NCI-H146 (cell line): ENCODE measurements at places on chromosomes 6 and 20.

- DNase-seq: no peak
Measured at GRCh38 chr6:53938810-53939209, 144.0 kb downstream of the LRRC1 start.

- DNase-seq: no peak
Measured at GRCh38 chr20:37810027-37810426, 92.9 kb upstream of the VSTM2L start.

GRCh38 chr20:44176833-44177534, 10.0 kb downstream of the JPH2 start:
- no peak for DNase-seq

- DNase-seq: no peak
Measured at GRCh38 chr6:137820952-137821351, 46.1 kb upstream of the TNFAIP3 start.

- no peak for DNase-seq
Measured at GRCh38 chr20:63117661-63118302, 98.1 kb downstream of the YTHDF1 start.

DNA sequence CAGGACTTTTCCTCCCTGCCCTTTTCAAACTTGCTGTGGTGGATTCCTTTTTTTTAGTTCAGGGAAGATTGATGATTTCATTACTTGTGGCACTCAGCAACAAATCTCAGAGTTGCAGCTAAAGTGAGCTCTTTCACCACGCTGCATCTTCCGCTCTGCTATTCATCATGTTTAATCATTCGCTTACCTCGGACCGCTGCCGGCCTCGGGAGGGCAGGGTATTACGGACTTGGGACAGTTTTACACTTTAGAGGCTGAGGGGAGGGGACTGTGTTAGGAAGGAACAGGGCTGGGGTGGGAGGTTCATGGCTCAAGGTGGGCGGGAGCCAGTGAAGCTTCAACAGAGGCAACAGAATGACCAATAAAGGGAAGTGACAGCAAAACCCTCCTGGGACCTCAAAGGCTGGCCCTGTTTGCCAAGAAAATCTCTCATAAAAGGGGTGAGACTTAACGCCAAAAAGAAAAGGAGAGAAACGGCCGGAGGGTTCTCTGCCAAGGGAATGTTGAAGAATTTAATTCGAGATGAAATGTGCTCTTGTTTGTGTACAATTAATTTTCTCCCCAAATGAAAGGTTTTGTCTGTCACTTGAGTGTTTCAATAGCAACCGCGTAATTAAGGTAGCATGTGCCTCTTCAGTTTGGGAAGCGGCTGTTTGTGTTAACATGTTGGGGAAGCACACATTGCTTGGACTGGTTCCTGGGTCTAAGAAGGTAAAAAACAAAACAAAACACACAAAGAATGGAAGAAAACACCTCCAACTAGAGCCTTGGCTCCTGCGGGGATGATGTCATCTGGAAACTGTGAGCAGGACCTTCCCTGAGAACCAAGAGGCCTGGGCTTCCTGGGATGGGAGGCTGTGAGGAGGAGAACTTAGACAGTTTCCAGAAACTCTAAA, 72.5 kb upstream of the SULF2 start:
- DNase-seq: no peak

DNA sequence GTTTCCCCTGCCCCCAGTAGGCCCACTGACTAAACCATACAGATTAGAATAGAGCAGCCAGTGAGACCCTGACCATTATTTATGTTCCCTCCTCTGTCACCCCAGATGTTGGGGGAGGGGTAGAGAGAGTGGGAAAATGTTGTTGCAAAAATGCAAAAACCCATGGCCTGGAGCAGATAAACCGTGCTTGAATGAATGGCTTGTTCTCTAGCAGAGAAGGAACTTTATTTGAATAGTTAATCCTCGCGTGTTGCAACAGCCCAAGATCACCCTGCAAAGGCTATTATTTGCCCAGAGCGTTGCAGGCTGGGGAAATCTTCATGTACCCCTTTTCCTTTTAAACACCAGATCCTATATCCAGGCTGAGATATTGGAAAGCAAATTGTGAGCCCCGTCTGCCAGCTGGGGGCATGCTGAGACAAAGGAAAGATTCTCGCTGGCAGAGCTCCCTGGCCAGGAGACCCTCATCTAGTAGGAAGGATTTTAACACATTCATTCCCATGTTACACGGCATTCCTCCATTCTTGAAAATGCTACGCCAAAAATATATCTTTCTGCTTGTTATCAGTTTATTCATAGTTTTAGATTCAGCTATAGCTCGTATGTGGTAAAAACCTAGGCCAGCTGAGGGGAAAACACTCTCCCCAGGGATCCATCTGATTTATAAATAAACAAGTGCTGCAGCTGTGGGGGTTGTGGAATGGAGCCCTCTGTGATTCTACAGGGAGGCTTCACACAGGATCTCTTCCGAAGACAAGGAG, 53.0 kb downstream of the LINC00237 start:
- peak; percentile 53 for DNase-seq

DNA sequence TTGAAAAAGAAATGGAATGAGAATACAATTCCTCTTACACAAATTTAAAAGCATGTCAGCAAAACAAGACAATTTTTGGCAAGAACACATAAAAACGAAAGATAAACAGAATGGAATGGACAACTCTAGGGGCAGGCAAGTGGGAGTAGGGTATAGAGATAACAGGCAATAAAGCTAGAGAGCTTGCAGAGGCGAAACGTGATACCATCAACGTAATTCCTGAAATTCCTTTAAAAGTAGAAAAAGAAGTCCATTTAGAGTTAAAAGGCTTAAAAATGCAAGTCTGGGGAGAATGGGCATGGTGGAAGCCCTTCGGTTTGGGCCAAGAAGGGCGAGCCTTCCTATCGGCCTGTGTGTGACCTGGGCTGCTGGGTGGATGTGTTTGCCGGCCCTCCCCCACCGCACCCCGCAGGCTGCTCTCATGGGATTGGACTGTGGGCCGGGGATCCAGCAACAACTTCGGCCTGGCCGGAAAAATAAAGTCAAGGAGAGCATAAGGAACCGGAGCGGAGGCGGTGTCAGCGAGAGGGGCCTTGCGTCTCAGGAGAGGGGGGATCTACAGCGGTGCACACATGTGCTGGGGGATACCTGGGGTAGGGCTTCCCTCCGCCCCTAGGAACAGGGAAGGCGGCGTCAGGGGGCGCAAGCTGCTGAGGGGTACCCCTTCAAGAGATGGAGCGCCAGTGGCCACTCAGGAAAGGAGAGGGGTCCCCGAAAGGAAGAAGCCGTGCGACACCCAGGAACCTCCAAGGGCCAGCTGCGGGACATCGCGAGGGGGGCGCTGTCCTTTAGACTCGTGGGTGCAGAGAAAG, 4.1 kb downstream of the TMEM239 start:
- DNase-seq: no peak

DNA sequence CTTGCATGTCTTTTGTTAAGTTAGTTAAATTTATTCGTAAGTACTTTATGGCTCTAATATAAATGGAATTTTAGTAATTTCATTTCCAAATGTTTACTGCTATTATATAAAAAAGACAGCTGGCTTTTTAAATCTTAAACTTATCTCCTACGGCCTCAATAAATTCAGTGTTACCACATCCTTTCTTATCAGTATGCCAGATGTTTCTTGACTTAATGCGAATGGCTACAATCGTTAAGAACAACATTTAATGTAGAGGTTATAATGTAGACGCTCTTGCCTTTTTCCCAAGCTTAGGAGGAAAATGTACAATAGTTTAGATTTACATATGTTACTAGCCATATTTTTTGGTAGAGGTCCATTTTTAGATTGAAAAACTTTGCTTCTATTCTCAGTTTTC, 659.4 kb downstream of the TENT5A start:
- no peak for DNase-seq

DNA sequence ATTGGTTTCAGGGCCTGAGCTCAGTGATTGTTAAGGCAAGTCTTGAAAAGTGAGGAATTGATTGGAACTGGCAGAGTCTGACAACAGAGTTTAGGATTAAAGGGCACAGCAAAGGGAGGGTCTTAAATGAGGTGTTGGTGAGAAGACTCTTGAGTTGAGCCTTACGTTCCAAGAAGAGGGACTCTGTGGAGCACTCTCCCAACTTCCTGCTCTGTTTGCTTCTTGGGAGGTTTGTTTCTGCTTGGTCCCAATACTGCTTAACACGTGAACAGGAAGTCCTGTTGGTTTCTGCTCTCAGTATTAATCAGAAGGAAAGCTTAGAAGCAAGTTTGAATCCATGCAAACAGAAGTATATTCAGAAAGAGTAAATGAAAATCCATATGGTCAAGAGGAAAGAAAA, 15.6 kb upstream of the SYNDIG1 start:
- DNase-seq: no peak

DNA sequence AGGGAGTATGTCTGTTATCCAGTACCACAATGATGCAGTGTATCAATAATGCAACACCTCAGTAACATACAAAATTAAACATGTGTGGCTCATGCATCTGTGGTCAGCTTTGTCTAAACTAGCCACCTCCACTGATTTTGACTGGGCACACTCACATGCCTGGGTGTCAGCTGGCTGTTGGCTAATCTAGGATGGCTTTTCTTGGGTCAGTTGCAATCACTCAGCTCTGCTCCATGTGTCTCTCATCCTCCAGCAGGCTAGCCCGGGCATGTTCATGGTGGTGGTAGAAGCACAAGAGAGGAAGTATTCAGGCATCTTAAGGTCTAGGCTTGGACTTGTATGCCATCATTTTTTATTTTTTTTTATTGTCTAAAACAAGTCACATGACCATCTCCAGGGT, 59.3 kb upstream of the JAG1 start:
- DNase-seq: no peak

GRCh38 chr6:147554281-147554680, 45.8 kb downstream of the SAMD5 start:
- no peak for DNase-seq

- no peak for DNase-seq
Measured at GRCh38 chr6:116215414-116215813, 38.5 kb downstream of the TSPYL4 start.

GRCh38 chr6:27810768-27811450, 101.3 kb downstream of the OR2B2 start:
- DNase-seq: peak; percentile 56

DNA sequence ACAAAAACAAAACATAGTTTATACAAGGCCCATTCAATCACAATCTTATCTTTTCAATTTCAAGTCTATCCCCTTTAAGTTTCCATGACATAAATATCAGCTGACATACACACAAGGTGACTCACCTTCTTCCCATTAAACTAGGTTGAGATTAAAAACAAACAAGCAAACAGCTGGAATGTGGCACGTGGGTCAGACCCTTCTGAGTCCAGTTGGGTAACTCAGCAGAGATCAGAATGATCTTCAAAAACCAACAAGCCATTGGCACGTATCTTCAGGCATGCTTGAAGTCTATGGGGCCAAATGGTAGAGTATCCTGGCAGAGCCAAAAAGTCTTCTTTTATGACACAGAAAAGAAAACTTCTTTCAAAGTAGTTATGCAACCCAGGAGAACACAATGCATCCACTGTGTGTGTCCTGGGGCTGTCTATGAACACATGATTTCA, 603.5 kb upstream of the CITED2 start:
- no peak for DNase-seq
